ELR (cell line): ENCODE measurements at places on chromosomes 4 and X.

- no peak for DNase-seq
Measured at GRCh38 chr4:38046727-38047489, 86.7 kb downstream of the PTTG2 start.

DNA sequence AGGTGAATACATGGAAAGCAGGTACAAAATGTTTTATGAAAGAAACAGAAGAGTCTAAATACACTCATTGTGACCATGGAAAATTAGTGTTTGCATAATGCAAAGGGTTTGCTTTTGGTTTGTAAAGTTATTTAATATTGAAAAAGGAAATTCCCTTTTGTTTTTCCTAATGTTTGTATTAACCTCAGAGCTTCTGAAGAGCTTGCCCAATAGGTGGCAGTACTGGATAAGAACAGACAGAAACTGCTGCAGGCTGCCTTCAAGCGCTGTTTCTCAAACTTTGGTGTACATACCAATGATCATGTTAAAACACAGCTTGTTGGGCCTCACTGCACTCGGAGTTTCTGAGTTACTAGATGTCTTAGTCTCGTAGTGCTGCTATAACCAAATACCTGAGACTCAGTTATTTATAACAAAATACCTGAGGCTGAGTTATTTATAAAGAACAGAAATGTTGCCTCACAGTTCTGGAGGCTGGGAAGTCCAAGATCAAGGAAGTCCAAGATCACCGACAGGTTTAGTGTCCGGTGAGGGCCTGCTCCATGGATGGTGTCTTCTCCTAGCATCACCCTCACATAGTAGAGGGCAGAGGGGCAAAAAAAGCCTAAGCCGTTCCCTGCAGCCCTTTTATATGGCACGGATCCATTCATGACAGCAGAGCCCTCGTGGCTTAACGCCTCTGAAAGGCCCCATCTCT lies 54.2 kb downstream of the SUPT20HL2 start:
- peak; percentile 74 for DNase-seq

GRCh38 chr4:82842593-82842992 lies 44.0 kb upstream of the SCD5 start:
- peak; percentile 50 for DNase-seq

DNA sequence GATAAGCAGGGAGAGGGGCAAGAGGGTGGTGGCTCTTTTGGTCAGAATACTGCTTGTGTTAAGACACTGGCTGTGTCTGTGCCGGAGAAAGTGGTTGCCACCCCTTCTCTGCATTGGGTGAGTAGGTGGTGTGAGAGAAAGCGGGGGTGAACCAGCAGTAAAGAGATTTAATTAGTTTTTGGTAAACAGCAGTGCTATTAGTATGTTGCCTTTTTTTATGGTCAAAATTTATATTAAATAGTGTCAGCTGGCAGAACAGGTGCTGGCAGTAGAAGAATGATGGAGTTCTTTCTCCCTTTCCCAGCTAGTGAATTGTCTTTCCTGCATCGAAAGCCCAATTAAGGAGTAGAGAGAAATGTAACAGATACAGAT lies 181.6 kb downstream of the LARP7 start:
- DNase-seq: peak; percentile 13

- no peak for DNase-seq
Measured at GRCh38 chr4:62130637-62131036, 930.5 kb downstream of the ADGRL3 start.

DNA sequence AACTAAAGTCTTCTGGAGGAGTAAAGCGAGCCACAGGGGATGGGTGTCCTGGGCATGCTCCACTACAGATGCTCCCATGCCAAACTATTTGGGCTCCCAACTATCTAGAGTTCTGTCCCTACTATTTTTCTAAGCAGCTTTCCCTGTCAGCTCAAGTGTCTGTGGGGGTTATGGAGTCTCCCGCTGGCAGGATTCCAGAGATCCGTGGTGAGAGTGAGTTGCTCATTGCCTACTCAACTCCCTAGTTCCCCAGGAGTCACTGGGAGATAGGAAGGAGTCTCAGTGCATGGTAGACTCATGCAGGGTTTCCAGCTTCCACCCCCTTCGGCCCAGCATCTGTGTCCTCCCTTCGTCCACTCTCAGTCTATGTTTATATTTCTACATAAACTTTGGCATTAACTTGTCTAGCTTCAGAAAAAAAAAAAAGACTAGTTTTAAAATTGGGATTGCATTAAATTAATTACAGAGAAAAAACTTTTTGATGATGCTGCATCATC lies 55.1 kb upstream of the INPP4B start:
- DNase-seq: peak; percentile 42

- peak; percentile 94 for DNase-seq
Measured at GRCh38 chr4:108425988-108426387, 194.4 kb upstream of the RPL34 start.

GRCh38 chr4:108533245-108533844 lies 87.0 kb upstream of the RPL34 start:
- no peak for DNase-seq

DNA sequence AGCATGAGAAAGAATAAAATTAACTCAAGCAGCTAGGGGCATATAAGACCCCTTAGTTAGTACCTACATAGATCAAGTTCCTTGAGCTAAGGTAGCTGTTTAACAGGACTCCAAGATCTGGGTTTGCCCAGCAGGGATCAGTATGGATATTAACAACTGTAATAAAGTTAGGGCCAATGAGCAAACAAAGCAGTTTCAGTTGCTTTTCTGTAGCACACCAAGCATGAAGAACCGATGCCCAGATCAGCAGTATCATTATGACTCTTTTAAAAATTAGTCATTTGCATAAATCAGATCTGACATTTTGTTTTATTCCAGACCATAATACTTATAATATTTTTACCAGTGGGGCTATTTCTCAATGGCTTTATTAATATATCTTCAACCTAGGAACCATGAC lies 80.9 kb downstream of the C4orf33 start:
- DNase-seq: no peak
